ENCODE measurements at places on chromosomes 5 and 9.

GRCh38 chr9:137670391-137671195, 51.8 kb downstream of the EHMT1 start:
- DNase-seq, result peak; percentile 13

GRCh38 chr5:154421868-154422267, 23.9 kb upstream of the SAP30L start:
- DNase-seq, result no peak

GRCh38 chr5:143248822-143249579, 154.5 kb downstream of the NR3C1 start:
- DNase-seq, result no peak

DNA sequence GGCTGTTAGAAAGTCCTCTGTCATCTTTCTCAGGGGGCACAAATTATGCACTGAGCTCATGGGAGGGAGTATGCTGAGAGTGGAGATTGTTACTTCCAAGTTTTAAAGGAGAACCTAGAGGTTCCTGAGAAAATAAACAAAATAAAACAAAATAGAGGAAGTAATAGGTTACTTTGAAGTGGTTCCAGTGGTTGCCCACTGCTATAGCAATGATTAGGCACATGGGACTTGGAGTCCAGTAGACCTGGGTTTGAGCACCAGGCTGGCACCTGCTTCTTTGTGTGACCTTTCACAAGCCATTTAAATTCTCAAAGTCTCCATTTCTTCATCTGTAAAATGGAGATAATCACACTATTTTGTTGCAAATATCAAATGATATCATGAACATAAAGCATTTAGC, 13.8 kb upstream of the CDC23 start:
- DNase-seq, result no peak

GRCh38 chr9:92392690-92393089, 11.7 kb downstream of the OGN start:
- peak; percentile 10 for DNase-seq

DNA sequence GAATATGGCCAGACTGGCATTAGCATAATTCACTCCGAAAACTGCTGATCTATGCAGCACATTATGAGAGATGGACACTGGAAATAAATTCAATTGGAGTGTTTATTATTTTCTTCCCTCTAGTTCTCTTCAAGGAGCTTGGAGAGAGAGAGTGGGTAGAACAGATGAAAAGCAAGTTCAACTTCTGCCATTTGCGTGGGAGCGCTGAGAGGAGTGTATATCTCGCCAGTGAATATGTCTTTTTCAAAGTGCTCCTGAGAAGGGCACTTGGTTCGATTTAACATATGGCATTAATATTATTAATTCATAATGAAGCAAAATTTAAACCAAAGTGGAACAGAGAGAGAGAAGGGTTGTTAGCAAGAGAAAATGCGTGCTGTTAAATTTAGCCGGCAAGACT, 214.4 kb downstream of the DAB2IP start:
- DNase-seq, result no peak

DNA sequence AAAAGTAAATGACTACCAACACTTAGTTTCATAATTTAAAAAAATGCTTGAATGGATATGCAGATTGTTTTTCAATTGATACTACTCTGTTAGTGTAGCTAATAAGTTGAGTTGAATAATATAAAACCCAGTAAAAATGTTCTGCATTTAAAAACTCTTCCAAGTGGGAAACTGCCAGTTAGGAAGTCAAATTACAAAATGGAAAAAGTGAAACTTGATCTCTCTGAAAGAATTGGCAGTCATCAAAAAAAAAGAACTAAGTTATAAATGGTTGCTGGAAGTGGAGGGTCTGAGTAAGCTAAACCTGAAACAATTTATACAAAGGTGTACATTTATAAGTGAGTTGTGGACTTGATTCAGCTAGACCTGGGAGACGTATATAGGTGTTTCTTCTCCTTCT, 52.4 kb downstream of the VCAN start:
- DNase-seq, result no peak

- no peak for DNase-seq
Measured at GRCh38 chr9:37971108-37971459, 67.2 kb upstream of the SLC25A51 start.

GRCh38 chr5:88881571-88881971, 1.4 kb downstream of the MEF2C start:
- DNase-seq, result peak; percentile 32

DNA sequence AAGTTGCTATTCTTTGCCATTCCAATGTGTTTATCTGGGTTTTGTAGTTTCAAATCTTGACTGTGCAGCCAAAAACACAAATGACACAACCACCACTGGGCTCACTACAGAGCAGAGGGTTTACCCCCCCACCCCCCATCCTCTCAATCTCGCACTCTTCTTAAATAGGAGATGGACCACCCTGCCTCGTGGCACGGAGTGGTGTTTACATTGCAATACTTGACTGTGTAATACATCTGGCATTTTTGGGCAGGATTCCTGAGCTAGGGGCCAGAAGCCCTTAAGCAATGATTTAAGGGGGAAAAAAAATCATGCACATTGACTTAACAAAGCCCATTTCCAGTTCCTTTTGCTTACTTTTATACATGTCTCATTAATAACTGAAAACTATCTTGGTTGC, 19.0 kb downstream of the PTCH1 start:
- DNase-seq, result no peak

DNA sequence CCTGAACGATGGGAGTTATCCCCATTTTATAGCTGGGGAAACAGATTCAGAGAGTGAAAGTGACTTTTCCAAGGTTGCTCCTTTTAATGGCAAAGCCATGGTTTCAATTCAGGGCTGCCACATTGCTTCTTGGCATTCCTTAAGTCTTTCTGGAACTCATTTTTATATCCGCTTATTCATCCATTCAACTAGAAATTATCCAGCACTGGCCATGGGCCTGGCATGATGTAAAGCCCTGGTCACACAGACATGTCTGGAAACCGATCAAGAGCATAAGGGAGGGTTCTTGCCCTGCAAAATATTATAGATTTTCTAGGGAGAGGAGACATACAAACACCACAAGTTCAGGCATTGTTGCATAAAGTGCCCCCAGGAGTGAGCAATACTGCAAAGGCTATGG, 43.0 kb upstream of the COL15A1 start:
- DNase-seq, result no peak

DNA sequence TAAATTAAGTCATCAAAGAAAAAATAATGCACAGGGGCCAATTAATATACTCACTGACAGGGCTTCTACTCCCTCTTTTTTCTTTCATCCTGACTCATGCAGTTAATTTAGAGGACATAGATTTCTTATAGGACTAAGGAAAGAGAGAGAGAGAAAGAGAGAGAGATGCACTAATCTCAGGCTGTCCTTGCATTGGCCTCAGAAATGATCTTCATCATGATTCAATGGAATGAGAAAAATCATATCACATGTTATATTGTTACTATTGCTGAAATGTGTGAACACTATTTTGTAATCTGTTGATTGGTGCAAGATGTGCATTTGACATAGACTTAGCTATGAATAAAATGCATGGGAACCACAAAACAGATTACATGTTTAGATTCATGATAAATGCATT, 608.3 kb upstream of the NUDT12 start:
- DNase-seq, result no peak

GRCh38 chr9:120104771-120105170, 475.2 kb downstream of the CDK5RAP2 start:
- no peak for DNase-seq

- DNase-seq, result no peak
Measured at GRCh38 chr9:95629585-95629984, 112.8 kb upstream of the PTCH1 start.

Data from inflammatory macrophage (primary cell).